Activated T-cell treated with anti-CD3 and anti-CD28 coated beads, Interleukin-2, amount 50 U/mL, for 72 hours (primary cell): ENCODE measurements at places on chromosomes 4 and X.

DNA sequence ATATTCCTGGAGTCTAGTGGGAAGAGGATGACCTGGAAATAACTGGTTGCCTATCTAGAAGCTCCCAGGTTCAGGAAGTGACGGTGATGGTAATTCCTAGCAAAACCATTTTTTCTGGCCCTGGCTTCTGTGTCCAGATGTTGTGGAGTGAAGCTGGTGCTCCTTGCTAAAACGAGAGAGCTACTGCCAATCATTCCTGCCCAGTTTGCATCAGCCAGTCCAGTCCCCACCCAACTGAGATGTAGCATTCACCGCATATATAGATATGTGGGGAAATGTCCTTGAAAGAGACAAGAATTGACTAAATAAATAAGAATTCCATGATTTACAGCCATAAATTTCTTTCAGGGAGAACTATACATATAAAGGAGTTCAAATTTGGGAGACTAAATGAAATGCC lies 6.3 kb downstream of the HPGDS start:
- DNase-seq = no peak

DNA sequence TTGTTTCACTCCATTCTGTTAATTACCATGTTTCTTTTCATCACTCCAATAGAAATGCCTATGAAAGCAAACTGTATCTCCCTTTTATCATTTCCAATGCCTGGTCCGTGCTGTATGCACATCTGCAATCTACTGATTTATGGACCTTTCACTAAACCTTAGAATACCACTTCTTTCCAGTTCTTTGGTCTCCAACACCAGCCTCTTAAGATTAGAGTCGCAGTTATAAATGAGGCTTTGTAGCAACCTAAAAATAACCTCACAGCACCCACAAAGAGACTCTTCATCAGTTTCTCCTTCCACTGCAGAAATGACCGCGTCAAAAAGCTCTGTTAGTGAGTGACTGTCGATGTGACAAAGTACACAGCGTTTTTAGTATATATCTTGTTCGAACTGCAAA lies 282.6 kb downstream of the ADGRA3 start:
- DNase-seq = no peak

DNA sequence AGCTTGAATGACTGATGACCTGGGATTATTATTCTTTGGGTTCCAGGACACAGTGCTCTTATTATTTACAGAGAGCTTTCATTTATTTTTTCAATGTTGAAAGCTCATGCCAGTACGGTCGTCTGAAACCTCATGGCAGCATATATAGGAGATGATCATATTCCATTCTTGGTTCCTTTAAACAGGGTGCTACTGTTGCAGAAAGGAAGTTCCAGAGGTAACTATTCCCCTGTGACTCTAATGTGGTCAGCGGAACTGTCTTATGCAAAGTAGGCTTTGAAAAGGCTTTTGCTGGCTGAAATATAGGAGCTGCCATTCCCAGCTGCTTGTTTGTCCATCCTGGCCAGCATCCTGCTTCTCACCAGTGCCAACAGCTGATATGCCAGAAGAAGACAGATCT lies 208.3 kb upstream of the LEF1 start:
- DNase-seq = no peak

DNA sequence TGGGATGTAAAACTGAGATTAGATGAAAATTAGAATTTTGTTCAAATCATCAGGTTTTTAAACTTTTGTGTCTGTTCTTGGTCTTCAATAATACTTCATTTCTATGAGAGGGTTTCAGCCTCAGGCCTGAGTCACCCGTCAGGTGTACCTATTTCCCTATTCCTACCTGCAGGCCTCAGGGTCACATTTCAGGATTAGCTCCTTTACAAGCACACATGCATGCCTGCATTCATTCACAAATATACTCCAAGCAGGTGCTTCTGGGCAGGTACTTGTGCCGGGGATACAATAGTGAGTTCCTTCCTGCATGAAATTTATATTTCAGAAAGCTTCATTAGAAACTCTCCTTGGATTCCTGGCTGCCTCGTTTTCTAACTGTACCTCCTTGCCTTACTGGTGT lies 114.9 kb downstream of the SHISA3 start:
- no peak for DNase-seq

DNA sequence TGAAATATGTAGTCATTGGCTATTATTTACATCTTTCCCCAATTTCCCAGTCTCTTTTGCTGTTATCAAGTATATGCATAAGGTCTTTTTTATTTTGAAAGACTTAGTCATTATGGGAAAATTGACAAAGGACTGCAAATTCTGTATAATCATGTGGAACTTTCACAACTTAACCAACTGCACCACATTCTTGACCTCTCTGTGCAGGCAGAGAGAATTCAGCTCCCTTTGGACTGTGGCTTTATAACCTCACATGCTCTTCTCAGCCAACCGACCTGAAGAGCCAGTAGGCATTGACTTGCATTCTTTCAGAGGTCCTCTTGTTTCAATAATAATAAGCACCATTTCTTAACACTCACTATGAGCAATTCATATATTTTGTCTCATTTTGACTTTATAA lies 66.9 kb downstream of the ANXA3 start:
- DNase-seq = no peak

DNA sequence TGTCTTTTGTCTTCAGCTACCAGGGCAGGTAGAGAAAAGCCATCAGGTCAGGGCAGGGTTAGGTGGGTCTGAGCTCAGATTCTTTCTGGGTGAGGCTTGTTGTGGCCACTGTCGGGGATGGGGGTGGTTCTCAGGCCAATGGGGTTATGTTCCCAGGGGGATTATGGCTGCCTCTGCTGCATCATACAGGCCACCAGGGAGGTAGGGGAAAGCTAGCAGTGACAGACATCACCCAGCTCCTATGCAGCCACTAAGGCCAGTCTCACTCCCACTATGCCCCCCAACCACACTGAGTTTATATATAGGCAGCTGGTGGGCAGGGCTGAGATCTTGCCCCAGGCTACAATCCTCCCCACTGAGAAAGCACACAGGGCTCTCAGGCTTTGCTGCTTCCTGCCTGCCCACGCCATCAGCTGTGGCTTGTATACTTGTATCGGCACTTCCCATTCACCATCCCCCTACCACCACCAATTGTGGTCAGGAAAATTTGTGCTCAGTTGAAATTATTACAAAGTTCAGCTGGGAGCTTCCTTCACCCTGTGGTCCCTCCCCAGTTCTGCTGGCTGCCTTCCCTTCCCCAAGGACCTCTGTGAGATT lies 72.6 kb upstream of the PTPN13 start:
- DNase-seq = no peak

- DNase-seq = no peak
These were observed 2.6 kb upstream of the TCEANC start for GRCh38 chrX:13650318-13650717.
